ENCODE measurements at places on chromosomes 13 and 19.

DNA sequence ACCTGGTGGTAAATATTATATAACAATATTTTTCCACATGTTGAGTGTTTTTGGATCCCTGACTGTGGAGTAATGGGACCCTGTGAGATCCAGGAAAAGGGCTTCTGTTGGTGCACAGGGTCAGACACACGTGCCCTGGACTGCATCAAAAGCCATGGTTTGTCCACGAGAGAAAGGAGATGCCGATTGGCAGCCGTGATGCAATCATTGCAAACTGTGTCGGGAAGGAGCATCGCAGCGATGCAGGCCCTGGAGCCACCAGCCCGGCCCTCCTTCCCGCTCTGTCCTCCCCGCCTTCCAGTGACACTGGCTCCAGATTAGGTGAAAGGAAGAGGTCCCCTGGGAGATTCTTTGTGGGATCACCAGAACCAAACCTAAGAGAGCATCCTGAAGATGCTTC lies 9.1 kb downstream of the COL4A2 start:
- no peak for DNase-seq

DNA sequence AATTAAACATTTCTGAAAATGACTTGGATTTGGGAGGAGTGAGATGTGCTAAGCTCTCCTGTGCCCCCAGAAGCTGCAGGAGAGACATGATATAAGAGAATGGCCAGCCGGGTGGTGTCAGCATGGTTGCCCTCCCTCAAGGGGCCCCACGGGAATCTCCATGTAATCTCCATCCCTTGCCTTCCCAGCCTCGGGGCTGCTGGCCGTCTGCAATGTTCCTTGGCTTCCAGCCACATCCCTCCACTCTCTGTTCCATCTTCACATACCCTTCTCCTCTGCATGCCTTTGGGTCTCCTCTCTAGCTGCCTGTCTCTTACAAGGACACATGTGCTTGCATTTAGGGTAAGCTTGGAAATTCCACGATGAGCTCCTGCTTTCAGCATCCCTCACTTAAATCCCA lies 172.0 kb downstream of the TSHZ3 start:
- DNase-seq = no peak

DNA sequence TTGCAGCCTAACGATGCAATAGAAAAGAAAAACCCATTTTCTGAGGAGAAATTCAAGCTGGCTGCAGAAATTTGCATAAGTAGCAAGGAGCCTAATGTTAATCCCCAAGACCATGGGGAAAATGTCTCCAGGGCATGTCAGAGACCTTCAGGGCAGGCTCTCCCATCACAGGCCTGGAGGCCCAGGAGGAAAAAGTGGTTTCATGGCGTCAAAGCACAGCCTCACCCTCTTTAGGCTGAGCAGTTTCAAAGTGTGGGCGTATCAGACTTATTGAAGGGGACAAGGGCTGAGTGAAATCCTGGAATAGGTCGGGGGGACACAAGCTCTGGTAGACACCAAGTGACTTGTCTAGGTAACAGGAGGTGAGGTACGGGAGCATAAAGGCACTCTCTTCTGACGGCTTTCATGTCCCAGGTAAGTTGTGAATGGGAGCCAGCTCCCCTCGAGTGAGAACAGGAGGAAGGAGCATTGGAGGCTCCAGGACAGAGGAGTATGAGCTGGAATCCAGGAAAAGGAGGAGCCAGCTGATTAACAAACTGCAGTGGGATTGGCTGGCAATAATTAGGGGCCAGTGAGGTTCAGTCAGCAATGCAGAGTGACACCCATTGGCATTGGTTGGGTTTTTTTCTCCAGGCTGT lies 35.8 kb downstream of the MRPL57 start:
- DNase-seq = no peak

DNA sequence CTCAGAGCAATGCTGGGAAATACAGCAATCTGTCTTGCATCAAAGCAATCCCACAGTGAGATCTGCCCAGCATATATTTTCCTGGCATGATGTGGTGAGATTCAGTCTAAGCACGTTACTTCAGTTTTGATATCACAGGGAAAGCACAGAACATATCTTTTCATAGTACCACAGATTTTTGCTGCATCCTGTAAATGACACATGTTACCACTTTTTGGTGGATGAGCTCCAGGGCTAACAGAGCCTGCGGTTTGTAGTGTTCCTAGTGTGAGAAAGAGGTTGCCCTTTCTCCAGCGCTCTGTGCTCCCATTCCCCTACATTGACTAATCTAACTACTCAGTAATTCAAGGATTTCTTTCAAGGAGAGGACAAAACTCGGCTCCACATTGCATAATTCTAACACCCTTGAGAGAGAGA lies 409.0 kb downstream of the GPC6 start:
- no peak for DNase-seq

- DNase-seq = no peak
These were observed 1.4 kb downstream of the GPX4 start for GRCh38 chr19:1105008-1105872.

- DNase-seq = no peak
These were observed 41.8 kb downstream of the UGGT2 start for GRCh38 chr13:96011291-96011872.

DNA sequence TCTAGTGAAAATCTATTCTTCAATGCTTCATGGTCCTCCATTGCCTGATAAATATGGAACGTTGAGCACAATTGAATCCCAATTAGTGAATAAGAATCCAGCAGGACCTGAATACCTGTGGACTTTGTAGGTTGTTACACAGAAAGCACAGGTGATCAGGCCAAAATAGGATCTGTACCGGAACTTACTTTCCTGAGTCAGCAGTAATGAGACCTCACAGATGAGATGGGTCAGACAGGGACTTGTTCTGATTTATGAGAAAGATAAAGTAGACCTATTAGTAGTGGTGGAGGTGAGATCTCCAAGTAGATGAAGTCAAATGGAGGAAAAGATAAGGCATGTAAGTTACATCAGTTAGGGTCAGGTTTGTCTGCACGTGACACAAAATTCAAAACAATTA lies 351.1 kb downstream of the MTUS2 start:
- no peak for DNase-seq

DNA sequence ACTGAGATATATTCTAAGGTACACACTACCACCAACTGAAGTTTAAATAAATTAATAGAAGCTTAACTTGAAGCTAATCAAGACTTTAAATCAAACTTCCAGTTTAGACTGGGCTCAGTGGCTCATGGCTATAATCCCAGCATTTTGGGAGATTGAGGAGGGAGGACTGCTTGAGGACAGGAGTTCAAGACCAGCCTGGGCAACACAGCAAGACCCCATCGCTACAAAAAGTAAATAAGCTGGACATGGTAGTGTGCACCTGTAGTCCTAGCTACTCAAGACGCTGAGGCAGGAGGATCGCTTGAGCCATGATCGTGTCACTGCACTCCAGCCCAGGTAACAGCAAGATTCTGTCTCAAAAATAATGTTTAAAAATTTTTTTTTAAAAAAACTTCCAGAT lies 8.6 kb downstream of the KPNA3 start:
- no peak for DNase-seq

GRCh38 chr19:47093841-47094240 lies 19.7 kb downstream of the ZC3H4 start:
- DNase-seq = peak; percentile 57

DNA sequence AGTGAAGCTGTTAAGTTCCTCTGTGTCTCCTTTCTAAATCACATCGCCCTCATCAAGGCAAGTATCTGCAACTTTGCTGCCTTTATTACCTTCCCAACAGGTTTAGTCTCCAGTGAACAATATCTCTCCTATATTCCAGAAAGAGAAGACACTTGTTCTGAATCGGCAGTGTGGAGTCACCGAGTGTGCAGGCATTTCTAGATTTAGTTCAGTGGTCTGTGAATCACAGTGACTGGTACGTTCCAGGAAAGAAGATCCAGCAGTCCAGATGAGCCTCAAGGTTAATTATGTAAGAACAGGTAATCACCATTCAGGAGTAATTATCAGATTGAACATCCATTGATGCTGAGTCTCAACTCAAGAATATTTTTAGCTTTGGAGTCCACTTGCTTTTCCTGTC lies 497.0 kb downstream of the FOXO1 start:
- no peak for DNase-seq

- DNase-seq = no peak
These were observed 9.7 kb downstream of the BCKDHA start for GRCh38 chr19:41407271-41407670.

- DNase-seq = peak; percentile 63
These were observed 22.1 kb downstream of the MAST3 start for GRCh38 chr19:18119717-18120105.

DNA sequence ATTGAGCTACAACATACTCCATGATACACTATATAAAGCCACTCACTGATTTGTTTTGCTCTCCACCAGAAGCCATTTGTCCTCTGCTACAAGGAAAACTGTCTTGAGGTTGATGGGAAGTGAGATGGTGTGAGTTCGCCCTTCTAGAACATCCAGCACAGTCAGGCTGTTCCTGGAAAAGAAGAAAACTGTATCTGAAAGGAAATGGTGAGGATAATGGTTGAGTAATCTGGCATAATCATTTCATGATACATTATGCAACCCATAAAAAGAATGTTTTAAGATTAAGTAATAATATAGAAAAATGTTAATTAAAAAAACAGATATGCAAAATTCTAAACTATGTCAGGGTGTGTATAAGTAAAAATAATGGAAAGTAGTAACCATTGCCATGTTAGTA lies 233.9 kb downstream of the RGCC start:
- DNase-seq = no peak

DNA sequence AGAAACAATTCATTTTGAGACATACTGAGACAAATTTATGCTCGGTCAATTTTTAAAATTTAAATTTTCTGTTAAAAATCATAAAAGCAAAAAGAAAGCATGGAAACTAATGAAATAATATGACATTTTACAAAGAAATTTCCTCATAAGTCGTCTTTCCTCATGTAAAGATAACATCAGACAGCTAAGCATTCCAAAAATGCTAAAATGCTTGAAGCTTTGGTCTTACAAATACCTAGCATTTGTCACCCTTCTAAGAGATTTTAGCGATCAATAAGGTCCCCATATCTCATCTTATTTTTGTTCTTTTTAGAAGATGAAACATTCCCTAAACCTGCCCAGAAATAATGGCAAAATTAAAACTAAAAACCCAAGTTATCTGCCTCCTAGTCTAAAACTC lies 68.5 kb upstream of the FREM2 start:
- no peak for DNase-seq

GRCh38 chr19:2014731-2015607 lies 545 bp downstream of the BTBD2 start:
- peak; percentile 65 for DNase-seq

- DNase-seq = no peak
These were observed 62.7 kb downstream of the SLITRK1 start for GRCh38 chr13:83819611-83820010.

- DNase-seq = no peak
These were observed 44.0 kb upstream of the PCCA start for GRCh38 chr13:100044936-100045335.

- no peak for DNase-seq
These were observed 77.6 kb downstream of the LRCH1 start for GRCh38 chr13:46630431-46631178.

GRCh38 chr19:30696514-30696913 lies 324.3 kb downstream of the ZNF536 start:
- no peak for DNase-seq

GRCh38 chr13:42007844-42008243 lies 40.6 kb upstream of the DGKH start:
- DNase-seq = no peak

- no peak for DNase-seq
These were observed 20.1 kb downstream of the SGTA start for GRCh38 chr19:2762783-2763496.

- DNase-seq = no peak
These were observed 14.9 kb downstream of the LCP1 start for GRCh38 chr13:46166947-46167610.

- peak; percentile 91 for DNase-seq
These were observed at the start of gene ZNF836 for GRCh38 chr19:52171321-52172169. ZNF836 (minus strand) TSS chr19:52171621; CDS start chr19:52168072, 3,549 bp downstream.

GRCh38 chr19:28691683-28692082 lies 521.3 kb downstream of the UQCRFS1 start:
- no peak for DNase-seq

DNA sequence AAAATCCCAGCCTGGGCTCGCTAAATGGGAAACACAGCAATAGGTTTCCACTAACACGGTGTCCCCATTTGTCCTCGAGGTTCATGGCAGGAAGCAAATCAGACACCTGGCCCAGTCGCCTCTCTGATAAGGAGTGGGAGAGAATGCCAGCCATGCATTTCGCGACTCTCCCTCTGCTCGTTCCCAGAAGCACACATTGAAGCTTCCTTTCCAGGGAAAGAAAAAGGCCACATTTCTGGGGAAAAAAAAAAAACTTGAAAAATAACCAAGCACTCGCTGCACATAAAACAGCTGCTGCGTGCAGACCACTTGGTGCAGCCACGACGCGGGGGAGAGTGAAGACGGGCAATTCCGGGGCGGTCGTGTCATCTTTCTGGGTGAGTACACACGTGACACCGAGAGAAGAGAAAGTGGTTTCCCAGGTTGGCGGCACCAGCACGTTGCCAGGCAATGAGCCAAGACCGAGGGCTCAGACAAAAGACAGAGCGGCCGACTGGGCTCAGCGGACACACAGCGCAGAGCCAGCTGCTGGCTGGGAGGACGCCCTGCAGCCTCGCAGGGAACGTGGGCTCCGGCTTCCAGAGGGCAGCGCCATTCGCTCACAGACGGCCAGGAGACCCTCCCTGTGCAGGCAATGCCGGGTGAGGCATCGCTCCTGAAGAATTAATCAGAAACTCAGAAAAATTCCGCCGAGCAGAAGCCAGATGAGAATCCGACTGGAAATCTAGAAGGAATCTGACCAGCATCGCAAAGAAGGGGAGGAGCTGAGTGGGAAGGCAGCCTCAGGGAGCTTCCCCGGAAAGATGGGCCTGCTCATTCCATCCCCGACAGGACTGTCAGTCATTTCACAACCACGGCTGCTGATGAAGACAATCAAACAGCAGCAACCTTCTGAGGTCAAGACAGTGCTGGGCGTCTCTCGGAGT lies 83.2 kb upstream of the IRS2 start:
- no peak for DNase-seq

GRCh38 chr13:110798081-110798994 lies 84.8 kb downstream of the ING1 start:
- no peak for DNase-seq

DNA sequence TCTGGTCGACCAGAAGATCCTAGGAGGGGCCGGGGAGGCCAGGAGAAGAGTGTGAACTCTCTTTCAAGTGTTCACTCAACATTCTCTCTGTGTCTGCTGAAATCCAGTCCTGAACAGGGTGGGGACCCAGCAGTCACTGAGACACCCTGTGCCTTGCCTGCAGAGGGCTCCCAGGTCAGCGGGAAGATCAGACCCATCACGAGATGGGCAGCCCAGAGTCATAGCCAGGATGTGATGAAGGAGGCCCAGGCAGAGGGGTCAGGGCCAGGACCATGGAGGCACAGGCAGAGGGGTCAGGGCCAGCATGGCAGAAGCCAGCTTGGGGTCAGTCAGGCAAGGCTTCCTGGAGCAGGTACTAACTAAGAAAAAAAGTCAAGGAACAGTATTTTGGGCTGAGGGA lies 9.4 kb downstream of the NUMBL start:
- DNase-seq = no peak

Measured in activated T-cell treated with anti-CD3 and anti-CD28 coated beads, Interleukin-2, amount 50 U/mL, for 24 hours (primary cell).